ENCODE measurements at places on chromosomes 4 and X.

GRCh38 chr4:1902243-1902642, 31.1 kb downstream of the NSD2 start:
- no peak for DNase-seq

DNA sequence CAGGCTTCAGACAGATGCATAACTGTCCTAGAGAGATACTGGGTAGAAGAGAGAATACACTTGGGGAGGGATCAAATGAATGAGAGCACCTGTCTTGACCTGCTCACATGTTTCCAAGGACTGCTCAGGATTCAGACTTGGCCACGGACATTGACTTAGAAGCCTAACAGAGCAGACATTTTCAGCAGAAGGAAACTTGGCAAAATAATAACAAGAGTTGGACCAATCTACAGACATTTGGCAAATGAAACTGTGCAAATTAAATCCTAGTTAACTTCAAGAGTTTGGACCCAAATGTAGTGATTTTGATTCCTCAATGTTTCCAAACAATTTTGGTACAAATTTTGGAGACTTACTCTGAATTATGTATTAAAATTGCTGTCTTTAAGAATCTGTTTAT, 223.9 kb downstream of the CAMK2D start:
- no peak for DNase-seq

DNA sequence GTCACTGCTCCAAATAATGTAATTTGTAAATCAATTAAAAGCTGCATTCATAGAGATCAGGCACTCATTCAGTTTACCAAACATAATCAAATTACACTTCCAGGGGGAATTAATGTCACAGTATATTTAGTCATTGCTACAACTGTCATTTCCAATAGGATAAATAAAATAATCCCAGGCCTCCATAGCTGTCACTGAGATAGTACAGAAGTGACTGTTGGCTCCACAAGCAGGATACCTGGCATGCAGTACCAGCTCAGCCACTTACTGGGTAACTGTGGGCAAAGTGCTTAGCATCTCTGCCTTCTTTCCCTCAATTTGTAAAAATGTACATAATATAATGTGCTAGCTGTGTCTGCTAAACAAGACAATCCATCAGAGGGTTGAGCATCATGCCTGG, 128.1 kb downstream of the CAMK2D start:
- DNase-seq: no peak

- DNase-seq: no peak
Observed at GRCh38 chr4:1542226-1542490, 135.9 kb upstream of the NKX1-1 start.

GRCh38 chrX:1265086-1265485, 3.5 kb upstream of the CSF2RA start:
- DNase-seq: no peak

GRCh38 chrX:131277543-131278136, 11.5 kb downstream of the IGSF1 start:
- no peak for DNase-seq

DNA sequence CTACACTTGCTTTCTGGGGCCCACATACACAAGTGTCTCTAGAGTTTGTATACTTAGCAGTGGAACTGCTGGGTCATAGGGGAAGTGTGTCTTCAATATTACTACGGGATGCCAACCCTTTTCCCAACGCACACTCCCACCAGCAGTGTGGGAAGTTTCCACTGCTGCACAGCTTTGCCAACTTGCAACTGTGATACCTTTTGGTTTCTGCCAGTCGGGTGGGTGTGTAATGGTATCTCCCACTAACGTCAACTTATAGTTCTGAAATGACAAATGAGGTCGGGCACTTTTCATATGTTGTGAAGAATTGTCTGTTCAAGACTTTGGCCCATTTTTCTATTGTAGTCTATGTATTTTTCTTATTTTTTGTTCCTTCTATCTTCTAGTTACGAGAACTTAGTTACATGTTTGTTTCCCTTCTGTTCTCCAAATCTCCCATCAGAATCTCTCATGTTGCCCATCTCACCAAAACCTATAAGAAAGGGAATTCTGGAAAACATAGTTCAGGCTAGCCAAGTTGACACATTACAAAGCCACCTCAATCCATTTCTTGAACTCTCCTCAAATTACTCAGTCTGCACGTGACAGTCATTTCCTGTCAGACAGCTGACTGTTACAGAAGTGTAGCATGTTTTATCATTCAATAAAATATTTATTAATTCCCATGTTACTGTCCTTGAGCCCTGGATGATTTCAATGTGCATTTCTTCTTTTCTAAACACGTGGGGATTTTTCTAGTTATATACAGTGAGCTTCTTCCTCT, 30.7 kb downstream of the PNMA6E start:
- no peak for DNase-seq

DNA sequence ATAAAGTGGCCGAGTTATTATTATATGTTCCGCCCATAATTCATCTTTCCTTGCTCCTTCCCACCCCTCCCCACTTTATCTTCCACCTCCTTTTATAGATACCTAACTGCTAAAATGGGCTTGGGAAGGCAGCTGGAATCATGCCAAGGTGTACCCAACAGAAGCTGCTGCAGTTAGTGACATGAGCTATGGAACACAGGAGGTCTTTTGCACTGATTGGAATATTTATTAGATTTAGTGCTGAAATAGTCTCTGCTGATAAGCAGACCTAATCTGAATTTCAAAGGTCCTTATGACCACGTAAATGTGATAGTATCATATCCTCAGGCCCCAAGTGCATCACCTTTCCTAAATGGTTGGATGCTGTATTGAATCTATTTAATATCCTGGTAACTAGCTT, 64.9 kb downstream of the HMGB2 start:
- DNase-seq: no peak

Measured in smooth muscle cell of the brain vasculature (primary cell).